ENCODE measurements at places on chromosomes 7 and 10.

GRCh38 chr10:124565565-124566221 is 104.1 kb downstream of the LHPP start:
- DNase-seq = peak; percentile 22

DNA sequence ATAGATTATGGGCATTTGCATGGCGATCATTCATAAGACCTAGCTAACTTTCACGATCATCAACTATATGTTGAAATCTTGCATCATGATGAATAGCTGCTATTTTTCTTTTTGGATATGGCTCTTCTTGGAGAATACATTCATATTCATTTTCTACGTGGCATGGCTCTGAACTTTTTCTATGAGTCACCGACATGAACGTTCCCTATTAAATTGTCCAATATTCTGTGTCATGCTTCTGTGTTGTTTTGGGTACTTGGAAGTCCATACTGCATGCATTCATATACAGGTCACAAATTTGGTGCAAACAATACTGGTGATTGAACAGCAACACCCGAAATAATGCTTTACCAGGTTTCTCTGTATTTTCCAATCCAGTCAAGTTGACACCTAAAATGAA is 37.9 kb upstream of the ANKRD1 start:
- DNase-seq = no peak

- DNase-seq = no peak
Observed at GRCh38 chr10:52561322-52561721, 211.3 kb downstream of the MBL2 start.

- no peak for DNase-seq
Observed at GRCh38 chr7:69172357-69173077, 425.8 kb upstream of the AUTS2 start.

DNA sequence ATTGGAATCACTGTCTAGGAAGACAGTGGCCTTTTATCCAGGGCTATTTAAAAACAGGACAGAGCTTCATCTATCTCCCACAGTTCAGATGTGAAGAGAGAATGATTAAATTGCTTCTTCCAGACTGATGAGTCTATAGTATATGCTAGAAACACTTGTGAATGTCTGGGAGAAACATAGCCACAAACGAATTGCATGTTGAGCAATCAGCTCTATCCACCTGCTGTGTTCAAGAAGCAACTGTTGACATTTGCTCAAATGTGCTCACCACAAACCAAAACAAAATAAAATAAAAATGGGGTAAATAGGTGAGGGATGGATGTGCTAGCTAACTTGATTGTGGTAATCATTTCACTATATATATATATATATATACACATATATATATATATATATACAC is 195.1 kb downstream of the HECW1 start:
- no peak for DNase-seq

DNA sequence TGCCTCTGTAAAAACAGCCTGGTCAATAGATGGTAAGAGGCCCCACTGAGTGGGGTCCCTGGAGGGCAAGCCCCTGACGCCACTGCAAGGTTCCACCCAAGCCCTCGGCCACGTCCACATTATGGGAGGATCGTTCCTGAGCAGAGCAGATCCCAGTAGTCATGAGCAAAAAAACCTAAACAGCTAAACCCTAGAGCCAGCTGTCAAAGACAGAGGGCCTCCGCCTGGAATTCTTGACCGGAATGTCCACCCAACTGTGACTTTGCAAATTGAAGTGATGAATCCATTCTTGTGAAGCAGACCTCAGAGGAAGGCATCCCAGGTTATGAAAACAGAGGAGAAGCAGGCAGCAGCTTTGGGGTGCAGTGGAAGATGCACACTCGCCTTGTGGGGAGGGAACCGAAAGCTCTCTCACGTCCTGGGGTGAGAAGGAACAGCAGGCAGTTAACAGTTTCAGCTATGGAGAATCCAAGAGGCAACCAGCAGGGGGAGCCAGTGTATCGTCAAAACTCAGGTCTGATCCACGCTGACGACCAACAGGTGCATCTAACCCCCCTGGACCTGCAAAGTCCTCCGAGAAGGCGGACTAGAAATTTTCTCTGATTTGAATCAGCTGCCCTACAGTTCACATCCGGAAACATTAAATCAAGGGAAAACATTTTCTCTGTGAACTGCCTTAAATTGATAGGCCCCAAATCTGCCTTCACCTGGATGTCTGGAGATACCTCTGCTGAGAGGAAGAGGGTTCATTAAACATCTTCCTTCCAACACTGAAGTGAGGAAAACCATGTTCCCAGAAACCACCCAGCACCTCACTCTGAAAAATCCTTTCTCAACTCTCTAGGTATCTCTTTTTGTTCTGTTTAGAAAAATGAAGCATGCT is 139.1 kb upstream of the PFKP start:
- peak; percentile 66 for DNase-seq

DNA sequence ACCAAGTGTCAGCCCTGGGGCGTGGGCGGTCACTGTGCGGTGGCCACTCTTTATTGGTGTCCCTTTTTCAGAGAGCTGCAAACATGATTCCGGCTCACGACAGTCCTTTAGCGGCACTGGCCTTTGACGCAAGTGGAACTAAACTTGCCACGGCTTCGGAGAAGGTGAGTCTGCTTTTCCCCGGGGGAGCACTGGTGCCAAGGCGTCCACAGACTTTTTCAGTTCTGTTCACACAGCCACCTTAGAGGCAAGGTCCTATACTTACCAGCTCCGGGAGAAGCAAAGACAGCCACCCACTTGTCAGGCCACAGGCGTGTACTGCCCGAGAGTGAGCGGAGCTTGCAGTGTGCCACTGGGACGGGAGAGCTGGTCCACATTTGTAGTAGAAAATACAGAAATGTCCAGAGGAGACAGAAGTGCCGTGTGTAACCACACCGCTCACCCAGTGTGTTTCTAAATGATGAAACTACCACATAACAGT is 27.9 kb downstream of the WIPI2 start:
- no peak for DNase-seq

DNA sequence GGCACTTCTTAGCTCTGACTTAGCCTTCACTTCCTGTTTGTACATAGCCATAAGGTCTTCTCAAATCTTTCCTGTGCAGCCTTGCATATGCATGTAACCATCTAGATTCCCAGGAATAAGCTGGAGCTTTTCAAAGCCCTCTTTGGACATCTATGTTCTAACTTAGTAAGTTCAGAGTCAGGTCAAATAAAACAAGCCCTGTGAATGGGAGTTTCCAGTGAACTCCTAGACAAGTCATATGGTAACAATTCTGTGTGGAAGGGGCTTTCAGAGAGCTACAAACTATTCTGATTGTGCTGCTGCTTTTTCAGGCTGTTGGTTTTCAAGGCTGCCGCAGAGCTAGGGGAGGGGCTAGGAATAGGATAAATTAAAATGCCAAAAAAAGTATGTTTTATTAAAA is 208.4 kb upstream of the AKR1E2 start:
- no peak for DNase-seq

- DNase-seq = no peak
Observed at GRCh38 chr7:4051696-4052095, 630.4 kb upstream of the FOXK1 start.

- no peak for DNase-seq
Observed at GRCh38 chr7:18231854-18232253, 204.2 kb upstream of the PRPS1L1 start.

DNA sequence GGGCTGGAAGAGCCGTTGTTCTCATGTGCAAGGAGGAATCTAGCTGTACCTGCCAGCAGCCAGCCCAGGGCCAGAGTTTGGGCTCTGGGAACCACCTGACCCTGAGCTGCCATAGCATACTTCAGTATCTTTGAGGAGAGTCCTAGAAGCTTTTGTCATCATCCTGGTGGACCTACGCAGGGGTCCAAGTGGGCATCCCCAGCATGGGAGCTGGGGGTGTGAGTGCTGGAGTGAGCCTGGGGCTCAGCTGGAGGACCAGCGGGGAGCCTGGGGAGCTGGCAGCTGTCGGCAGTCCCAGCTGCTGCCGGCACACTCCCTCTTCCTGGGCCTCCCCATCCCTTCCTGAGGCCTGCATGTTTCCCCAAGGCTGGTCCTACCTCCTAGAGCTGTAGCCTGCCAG is 32.5 kb downstream of the C10orf105 start:
- no peak for DNase-seq

DNA sequence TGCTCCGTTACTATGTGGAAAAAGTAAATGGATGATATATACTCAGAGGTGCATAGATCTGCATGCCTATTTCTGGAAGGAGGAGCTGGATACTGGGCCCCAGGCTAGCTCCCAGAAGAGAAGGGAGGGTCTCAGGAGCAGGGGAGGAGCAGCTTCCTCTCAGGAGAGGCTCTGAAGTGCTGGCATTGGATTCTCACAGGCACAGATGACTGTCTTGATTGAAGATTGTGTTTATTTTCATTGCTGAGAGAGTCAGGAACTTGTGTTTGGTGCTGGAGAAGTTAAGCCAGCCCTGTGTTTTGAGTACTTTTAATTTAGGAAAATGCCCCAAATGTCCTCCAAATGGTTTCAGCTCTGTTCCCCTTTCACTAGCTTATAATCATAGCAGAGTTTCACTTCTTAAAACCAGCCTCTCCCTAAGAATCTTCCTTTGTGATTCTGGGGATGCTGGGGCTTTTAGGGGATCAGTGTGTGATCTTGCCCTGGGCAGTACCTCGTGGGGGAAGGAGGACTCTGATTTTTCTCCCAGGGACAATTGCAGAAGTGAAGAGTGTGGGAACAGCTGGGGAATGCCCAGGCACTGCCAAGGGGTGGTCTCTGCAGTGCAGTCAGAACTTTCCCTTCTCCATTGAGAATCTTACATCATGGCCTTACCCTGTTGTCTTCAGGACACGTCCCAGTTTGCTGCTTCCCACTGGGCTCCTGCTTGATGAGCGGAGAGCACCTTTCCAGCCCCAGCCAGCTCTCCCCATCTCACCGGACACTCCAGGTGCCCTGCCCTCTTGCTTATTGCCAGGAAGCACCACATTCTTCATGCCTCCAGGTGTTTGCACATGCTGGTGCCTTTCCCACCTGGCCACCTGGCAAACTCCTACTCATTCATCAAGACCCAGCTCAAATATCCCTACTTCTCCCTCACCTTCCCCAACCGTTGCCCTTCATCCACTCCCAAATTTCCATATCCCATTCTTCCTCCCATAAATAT is 102.8 kb downstream of the ARHGAP22 start:
- no peak for DNase-seq

- no peak for DNase-seq
Observed at GRCh38 chr10:77889277-77889903, 37.2 kb downstream of the DLG5 start.

DNA sequence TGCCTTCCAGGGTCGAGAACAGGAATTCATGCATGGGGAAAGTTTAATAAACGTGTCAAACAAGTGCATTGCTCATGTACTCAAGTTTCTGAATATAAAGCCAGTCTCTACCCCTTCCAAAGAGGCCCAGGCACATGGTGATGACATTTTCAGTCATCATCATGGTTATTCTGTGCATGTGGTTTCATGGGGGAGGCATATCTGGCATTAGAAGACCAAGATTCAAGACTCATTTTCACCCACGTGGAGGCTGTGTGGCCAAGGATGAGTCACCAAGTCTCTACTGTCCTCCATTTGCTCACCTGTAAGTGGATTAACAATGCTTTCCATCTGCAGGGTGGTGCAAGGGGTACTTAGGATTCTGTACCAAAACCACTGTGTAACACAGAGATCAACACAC is 34.0 kb upstream of the CNPY1 start:
- no peak for DNase-seq

- DNase-seq = no peak
Observed at GRCh38 chr10:4721999-4722753, 103.8 kb upstream of the AKR1E2 start.

DNA sequence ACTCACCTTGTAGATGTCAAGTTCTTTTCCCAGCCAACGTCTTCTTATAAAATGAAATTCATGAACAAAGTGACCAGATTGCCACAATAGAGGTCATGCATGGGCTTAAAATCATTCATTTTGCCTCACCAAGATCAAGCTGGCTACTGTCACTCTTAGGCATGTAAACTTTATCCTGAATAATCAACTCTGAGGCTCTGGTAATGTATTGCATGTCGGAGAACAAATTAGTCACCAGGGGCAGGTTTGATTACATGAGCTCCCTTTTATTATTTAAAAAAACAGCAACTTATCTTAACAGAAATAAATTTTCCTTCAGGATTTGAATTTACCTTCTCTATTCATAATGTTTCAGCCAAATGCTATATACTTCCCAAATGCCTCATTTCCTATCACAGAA is 112.9 kb upstream of the SP4 start:
- DNase-seq = no peak

GRCh38 chr10:45371560-45371959 is 2.5 kb upstream of the ALOX5 start:
- DNase-seq = no peak

- no peak for DNase-seq
Observed at GRCh38 chr10:4983615-4984216, 19.9 kb downstream of the AKR1C2 start.
